Tibial nerve (tissue), 4 donors: ENCODE measurements at places on chromosomes 6 and 20. TPM values are rescaled to one million over a fixed set of nuclear protein-coding genes. Genes with fewer than 3 reads are reported as not detected.

Gene ALDH5A1
- total RNA-seq = 11.4 TPM

Gene SLC17A3
- total RNA-seq = not detected

Gene CTAGE9
- total RNA-seq = not detected

Gene SRF
- total RNA-seq = 49.8 TPM

Gene OR2B6
- not detected for total RNA-seq

Gene ASIP
- 1.4 TPM for total RNA-seq

Gene BPI
- 0.84 TPM for total RNA-seq

Gene TMC2
- total RNA-seq = 0.59 TPM

DNA sequence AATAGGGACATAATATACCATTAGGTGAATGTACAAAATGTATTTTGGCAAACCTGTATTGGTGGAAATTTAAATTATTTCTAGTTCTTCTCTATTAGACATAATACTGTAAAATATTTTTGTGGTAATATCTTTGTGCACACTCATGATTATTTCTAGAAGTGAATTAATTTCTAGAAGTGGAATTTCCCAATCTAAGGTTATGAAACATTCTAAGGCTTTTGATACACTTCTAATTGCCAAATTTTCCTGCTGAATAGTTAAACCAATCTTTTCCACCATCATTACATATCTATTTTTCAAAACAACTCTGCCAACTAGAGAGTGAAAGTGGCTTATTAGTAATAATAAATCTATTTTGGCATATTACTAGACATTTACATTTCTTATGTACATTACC lies 1.8 kb upstream of the CCND3 start:
- H3K4me3 ChIP-seq = no peak overlapping the region
- no peak for DNase-seq
- no peaks in the 10 kb centered on the region for H3K4me1 ChIP-seq
- no peaks in the 10 kb centered on the region for H3K27me3 ChIP-seq
- H3K36me3 ChIP-seq = no peaks in the 10 kb centered on the region

- H3K27ac ChIP-seq = no peak overlapping the region
- H3K36me3 ChIP-seq = no peaks in the 10 kb centered on the region
- no peaks in the 10 kb centered on the region for H3K27me3 ChIP-seq
- no peaks in the 10 kb centered on the region for H3K4me1 ChIP-seq
Observed at GRCh38 chr6:93369586-93370134, 49.7 kb downstream of the EPHA7 start.

DNA sequence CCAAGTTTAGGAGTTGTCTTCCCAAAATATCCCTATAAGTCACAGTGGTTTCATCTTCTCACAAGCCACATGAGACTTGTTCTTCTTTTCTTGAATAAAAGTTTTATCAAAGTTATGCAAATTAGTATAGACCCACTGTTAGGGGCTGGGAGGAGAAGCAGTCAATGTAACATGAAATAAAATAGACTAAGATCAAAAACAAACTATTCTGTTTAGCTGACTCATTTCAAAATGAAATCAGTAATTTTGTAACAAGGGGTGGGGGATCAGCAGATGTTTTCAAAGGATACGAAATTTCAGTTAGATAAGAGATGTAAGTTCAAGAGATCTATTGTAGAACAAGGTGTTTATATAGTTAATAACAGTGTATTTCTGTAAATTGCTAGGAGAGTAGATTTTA lies 339.6 kb upstream of the PRDM1 start:
- no peak overlapping the region for H3K27ac ChIP-seq
- no peak for DNase-seq
- H3K27me3 ChIP-seq = no peaks in the 10 kb centered on the region
- no peaks in the 10 kb centered on the region for H3K4me1 ChIP-seq
- no peak overlapping the region for H3K4me3 ChIP-seq

DNA sequence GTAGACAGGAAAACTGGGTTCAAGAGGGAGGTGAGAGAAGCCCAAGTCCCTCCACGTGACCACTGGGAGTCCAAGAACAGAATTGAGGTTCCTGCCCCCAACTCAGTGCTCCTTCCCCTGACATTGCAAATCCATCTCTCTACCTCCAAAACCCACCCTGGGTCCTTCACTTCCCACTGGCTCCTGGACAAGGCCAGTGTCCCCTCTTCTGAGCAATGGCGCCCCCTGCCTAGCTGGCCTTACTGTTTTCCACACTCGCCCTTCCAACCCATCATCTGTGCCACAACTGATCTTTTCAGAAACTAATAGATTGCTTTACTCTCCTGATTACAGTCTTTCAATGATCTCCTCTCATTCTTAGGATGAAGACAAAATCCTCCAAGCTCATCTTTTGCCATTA lies 200.3 kb downstream of the ANKRD60 start:
- H3K36me3 ChIP-seq = no peaks in the 10 kb centered on the region
- no peaks in the 10 kb centered on the region for H3K27me3 ChIP-seq
- no peak for DNase-seq
- no peak overlapping the region for H3K27ac ChIP-seq
- peaks cover 8% of the 10 kb centered on the region for H3K4me1 ChIP-seq

DNA sequence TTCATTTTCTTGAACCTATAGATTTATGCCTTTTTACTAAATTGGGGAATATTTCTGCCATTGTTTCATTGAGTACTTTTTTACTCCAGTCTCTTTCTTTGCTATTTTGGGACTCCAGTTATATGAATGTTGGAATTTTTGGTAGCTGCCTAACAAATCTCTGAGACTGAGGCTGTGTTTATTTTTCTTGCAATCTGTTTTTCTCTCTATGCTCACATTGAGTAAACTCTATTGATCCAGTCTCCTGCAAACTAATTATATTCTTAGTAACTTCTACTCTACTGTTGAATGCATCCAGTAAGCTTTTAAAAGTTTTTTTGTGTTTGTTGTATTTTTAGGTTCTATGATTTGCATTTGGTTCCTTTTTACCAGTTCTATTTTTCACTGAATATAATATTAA lies 903.4 kb upstream of the GJE1 start:
- H3K4me1 ChIP-seq = no peaks in the 10 kb centered on the region
- H3K27me3 ChIP-seq = no peaks in the 10 kb centered on the region
- H3K4me3 ChIP-seq = no peak overlapping the region
- H3K36me3 ChIP-seq = no peaks in the 10 kb centered on the region

- DNase-seq = no peak
- no peak overlapping the region for H3K27ac ChIP-seq
- H3K27me3 ChIP-seq = no peaks in the 10 kb centered on the region
- H3K36me3 ChIP-seq = no peaks in the 10 kb centered on the region
Observed at GRCh38 chr6:40152701-40153436, 218.6 kb upstream of the MOCS1 start.

DNA sequence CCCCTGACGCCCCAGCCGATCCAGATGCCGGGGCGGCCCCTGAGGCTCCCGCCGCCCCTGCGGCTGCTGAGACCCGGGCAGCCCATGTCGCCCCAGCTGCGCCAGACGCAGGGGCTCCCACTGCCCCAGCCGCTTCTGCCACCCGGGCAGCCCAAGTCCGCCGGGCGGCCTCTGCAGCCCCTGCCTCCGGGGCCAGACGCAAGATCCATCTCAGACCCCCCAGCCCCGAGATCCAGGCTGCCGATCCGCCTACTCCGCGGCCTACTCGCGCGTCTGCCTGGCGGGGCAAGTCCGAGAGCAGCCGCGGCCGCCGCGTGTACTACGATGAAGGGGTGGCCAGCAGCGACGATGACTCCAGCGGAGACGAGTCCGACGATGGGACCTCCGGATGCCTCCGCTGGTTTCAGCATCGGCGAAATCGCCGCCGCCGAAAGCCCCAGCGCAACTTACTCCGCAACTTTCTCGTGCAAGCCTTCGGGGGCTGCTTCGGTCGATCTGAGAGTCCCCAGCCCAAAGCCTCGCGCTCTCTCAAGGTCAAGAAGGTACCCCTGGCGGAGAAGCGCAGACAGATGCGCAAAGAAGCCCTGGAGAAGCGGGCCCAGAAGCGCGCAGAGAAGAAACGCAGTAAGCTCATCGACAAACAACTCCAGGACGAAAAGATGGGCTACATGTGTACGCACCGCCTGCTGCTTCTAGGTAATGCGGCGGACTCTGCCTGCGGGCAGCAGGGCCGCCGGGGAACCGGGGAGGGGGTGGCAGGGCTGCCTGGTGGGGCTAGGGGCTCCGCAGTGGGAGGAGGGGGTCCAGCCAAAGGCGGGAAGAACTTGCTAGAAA lies 2.3 kb downstream of the GNAS start:
- H3K4me1 ChIP-seq = peaks cover 7% of the 10 kb centered on the region
- H3K27me3 ChIP-seq = no peaks in the 10 kb centered on the region
- DNase-seq = no peak

DNA sequence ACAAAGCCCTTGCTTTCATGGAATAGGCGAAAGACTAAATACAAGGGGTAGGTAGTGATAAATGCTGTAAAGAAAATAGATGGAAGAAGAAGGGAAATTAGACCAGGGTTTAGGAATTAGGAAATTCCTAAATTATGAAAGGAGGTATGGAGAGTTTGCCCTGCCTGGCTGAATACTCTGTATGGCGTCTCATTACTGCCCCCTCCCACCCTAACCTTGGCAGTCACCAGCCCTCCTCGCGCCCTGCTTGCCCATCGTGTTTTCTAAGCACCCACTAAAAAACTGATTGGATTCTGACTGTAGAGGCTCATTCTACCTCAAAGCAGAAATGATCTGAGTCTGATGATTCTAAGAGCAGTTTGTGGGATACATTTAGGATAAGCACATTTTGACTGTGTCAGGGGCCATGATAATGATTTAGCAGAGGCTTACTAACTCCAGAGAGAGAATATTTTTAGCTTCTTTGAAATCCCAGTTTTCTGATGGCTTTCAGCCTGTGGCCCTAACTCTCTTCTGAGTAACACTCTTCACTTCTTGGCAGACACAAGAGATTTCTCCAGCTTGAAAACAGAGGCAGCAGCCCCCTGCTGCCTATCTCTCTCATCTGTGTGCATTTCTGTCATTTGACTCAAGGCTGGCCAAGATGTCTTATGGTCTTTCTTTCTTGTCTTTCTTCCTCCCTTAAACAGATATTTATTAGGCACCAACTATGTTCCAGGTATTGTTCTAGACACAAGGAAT lies 1.4 kb upstream of the CHD6 start:
- peaks cover 5% of the 10 kb centered on the region for H3K4me1 ChIP-seq
- H3K36me3 ChIP-seq = no peaks in the 10 kb centered on the region
- no peak overlapping the region for H3K4me3 ChIP-seq

- H3K4me1 ChIP-seq = peaks cover 8% of the 10 kb centered on the region
- H3K27me3 ChIP-seq = peaks cover 100% of the 10 kb centered on the region
- no peaks in the 10 kb centered on the region for H3K36me3 ChIP-seq
- no peak for DNase-seq
Observed at GRCh38 chr6:133894369-133894768, 5.5 kb downstream of the TCF21 start.

GRCh38 chr20:62405108-62405980 lies 1.7 kb downstream of the CABLES2 start:
- no peaks in the 10 kb centered on the region for H3K4me1 ChIP-seq
- no peak overlapping the region for H3K4me3 ChIP-seq
- DNase-seq = peak; percentile 33
- H3K36me3 ChIP-seq = no peaks in the 10 kb centered on the region
- no peak overlapping the region for H3K27ac ChIP-seq

GRCh38 chr6:47651505-47651944 lies 46.9 kb upstream of the ADGRF4 start:
- H3K36me3 ChIP-seq = no peaks in the 10 kb centered on the region
- H3K4me1 ChIP-seq = no peaks in the 10 kb centered on the region
- no peak overlapping the region for H3K4me3 ChIP-seq
- no peak for DNase-seq
- H3K27ac ChIP-seq = no peak overlapping the region
- no peaks in the 10 kb centered on the region for H3K27me3 ChIP-seq

- DNase-seq = no peak
- H3K27ac ChIP-seq = no peak overlapping the region
- H3K36me3 ChIP-seq = no peaks in the 10 kb centered on the region
- H3K4me3 ChIP-seq = no peak overlapping the region
- no peaks in the 10 kb centered on the region for H3K4me1 ChIP-seq
Observed at GRCh38 chr6:154579485-154579884, 69.0 kb upstream of the CNKSR3 start.

DNA sequence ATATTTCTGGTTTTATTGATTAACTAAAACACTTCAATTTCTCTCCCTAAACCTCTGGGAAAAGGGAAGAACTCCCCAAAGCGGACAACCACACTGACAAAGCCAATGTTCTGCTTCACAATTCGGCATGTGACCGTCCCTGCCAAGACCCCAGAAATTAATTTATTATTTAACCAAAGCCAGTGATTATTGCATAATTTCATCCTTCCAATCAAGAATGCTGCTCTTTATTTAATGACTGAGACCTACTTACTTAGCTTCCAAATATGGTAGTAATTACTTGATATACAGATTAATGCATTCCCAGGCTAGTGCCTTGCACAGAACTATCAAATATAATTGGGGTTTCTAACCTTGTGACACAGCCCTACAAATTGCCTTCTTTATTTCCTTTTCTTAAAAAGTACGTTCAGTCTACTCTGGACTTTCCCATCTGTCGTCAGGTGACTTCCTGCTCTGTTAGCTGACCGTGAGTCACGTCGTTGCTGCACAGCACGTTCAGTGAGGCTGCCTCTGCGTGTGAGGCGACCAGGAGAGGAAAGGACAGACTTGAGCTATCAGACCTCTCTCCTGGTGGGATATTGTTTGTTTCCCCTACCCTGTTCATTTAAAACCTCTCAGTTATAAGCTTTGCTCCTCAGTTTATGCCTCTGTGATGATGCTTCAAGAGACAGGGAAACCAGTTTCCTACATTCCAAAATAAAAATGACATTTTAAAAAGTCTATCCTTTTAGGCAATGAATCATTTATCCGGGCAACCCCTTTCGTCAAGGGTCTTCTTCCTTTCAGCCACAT lies 55.7 kb upstream of the TNFAIP3 start:
- no peaks in the 10 kb centered on the region for H3K27me3 ChIP-seq
- DNase-seq = no peak
- no peaks in the 10 kb centered on the region for H3K36me3 ChIP-seq
- no peak overlapping the region for H3K4me3 ChIP-seq
- H3K4me1 ChIP-seq = peaks cover 5% of the 10 kb centered on the region

- no peak overlapping the region for H3K4me3 ChIP-seq
- H3K27me3 ChIP-seq = no peaks in the 10 kb centered on the region
- no peaks in the 10 kb centered on the region for H3K4me1 ChIP-seq
- no peak for DNase-seq
- H3K27ac ChIP-seq = peak overlapping the region; percentile 36
Observed at GRCh38 chr6:43789447-43789846, 19.4 kb downstream of the VEGFA start.

DNA sequence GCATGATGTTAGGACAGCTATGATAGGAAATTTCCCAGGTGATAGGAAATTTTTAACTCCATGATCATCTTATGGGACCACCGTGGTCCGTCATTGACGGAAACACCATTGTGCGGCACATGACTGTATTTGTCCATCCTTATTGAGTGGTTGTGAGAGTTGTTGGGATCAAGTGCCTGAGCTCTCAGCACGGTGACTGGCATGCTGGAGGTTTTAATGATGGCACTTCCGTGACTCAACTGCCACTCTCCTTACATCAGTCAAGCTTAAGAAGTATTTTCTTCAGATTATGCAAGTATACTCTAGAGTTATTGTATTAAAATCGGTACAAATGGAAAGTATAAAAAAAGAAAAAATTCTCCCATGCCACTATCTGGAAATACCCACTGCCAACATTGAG lies 20.7 kb downstream of the PBOV1 start:
- H3K27me3 ChIP-seq = no peaks in the 10 kb centered on the region
- no peaks in the 10 kb centered on the region for H3K36me3 ChIP-seq
- H3K27ac ChIP-seq = no peak overlapping the region
- no peaks in the 10 kb centered on the region for H3K4me1 ChIP-seq
- no peak overlapping the region for H3K4me3 ChIP-seq
- DNase-seq = no peak
